ENCODE measurements at places on chromosomes 12 and 14.
A peak's percentile ranks its signal among the peaks of the same experiment; 100 is the strongest.

GRCh38 chr14:52951681-52952554 is 1.1 kb upstream of the FERMT2 start:
- DNase-seq, result peak; percentile 19

DNA sequence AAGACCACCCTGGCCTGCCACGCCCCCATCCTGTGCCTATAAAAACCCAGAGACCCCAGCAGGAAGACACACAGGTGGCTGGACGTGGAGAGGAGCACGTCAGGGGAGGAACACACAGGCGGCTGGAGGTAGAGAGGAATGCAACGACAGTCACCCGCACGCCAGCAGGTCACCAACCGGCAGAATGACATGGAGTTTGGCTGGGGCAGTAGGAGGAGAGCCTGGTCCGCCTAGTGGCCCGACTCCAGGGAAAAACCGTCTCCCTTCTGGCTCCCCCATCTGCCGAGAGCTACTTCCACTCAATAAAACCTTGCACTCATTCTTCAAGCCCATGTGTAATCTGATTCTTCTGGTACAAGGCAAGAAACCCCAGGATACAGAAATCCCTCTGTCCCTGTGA is 62.7 kb upstream of the KCNH3 start:
- DNase-seq, result no peak

- no peak for DNase-seq
These were observed 179.3 kb upstream of the TMEM260 start for GRCh38 chr14:56400109-56400825.

- no peak for DNase-seq
These were observed 13.8 kb downstream of the ARMH4 start for GRCh38 chr14:58138031-58138713.

DNA sequence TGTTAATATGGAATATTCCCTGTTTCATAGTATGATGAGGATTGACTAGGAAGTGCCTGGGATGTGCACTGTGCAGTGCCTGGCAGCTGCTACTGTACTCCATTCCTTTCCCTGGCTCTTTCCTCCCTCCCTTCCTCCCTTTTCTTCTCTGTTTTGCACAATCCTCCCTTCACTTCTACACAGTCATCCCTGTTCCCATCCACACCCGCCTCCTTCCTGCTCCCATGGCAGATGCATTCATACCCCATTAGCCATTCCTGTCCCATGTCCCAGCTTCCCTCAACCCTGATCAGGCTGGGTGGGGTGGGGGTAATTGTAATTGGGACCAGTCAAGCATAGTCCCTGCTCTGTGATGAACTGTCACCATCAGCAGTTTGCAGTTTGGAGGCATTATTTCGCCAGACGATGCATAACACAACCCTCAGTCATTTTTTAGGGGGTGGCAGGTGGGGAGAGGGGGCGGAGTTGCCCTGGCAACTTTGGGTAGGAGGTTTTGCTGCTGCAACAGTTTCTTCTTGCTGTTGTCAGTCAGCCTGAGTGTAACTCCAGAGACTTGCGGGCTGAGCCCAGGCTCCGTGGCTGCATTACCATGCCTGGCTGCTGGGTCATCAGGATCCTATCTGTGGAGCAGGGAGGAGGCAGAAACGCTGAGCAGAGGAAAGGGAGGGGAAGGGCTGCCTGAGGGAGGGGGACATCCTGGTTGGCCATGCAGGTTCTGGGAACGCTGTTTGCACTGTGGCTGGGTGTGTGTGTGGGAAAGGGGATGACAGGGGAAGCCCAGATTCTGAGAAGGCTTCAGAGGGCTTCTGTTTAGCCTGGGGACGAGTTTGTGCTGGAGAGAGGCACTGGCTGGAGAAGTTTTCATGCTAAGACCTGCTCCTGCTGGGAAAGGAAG is 4.1 kb upstream of the KRT84 start:
- DNase-seq, result no peak

DNA sequence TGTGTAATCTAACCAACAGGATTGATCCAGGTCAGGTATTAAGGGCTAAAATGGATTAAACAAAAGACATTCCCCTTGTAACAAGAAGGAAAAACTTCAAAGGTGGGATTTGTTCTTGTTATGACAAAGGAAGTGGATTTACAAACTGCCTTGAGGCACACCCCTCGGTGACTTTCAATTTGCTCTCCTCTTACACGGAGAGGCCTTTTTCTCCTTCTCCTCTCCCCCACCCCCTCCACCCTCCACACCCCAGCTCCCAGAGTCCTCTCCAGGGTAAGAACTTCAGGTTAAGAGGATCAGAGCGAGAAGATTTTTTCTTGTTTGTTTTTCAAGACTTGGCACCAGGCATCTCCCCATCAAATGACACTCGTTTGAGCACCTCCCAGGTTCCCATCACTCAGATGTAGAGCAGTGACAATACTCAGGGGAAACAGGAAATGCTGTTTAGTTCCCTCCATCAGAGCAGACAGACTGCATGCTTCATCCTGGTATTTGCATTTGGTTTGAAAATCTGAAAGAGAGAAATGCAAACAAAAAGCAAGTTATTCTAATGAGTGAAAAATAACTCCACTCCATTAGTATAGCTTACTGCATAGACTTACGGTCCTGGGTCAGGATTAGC is 77.6 kb upstream of the TMEM260 start:
- DNase-seq, result no peak

DNA sequence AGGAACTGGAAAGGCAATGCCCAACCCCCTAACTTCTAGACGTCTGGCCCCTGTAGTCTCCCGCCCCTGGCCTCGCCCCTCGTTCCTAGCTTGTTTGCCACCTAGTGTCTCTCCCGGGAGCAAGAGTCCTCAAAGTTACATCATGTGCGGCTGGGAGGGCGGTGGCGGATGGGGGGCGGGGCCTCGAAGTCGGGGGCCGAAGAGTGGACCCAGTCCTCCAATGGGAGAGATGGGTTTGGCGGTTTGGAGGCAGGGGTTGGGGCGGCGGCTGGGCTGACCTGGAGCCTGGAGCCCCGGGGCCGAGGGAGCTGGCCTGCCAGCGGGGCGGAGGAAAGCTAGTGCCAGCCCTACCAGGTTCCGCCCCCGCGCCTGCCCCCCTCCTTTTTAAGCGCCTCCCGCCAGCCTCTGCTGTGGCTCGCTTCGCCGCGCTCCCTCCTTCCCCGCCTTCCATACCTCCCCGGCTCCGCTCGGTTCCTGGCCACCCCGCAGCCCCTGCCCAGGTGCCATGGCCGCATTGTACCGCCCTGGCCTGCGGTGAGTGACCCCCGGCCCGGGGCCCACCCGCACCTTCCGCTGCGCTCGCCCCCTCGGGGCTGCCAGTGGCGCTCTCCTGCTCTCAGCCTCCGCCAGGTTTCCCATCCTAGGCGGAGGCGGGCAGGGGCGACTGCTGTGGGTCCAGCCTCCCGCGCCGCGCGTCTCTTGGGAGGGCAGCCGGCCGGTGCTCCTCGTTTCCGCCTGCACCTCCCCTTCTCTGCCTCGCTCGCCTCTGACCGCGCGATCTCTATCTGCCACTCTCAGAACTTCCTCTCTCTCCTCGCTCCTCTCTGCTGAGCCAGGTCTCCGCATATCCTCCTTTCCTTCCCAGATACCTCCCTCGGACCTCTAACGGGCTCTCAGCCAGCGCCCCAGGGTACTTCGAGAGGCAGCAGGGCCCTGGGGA is at the start of gene PCK2:
Gene PCK2, plus strand, starts transcription at position 411 of the 940 bp plus-strand sequence. Its CDS starts 95 bp downstream, at position 506.
- peak; percentile 94 for DNase-seq

DNA sequence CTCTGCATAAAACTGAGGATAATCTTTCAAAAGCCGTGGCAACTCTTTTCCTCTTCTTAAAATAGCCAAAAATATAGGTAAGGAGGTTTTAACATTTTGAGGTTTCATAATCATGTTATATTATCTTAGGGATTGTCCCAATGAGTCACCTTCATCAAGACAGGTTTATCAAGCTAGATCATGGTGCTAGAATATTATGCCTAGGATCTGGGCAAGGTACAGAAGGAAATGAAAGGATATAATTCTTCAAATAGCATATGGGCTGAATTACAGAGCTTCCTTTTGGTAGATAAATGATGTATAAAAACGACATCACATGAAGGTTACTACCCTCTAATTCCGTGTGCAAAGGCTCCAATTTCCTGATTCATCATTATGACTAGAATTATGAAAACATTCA is 28.6 kb upstream of the TBC1D15 start:
- DNase-seq, result no peak
